Caudate nucleus (tissue), 63 donors: ENCODE measurements at places on chromosomes 3 and 15.

DNA sequence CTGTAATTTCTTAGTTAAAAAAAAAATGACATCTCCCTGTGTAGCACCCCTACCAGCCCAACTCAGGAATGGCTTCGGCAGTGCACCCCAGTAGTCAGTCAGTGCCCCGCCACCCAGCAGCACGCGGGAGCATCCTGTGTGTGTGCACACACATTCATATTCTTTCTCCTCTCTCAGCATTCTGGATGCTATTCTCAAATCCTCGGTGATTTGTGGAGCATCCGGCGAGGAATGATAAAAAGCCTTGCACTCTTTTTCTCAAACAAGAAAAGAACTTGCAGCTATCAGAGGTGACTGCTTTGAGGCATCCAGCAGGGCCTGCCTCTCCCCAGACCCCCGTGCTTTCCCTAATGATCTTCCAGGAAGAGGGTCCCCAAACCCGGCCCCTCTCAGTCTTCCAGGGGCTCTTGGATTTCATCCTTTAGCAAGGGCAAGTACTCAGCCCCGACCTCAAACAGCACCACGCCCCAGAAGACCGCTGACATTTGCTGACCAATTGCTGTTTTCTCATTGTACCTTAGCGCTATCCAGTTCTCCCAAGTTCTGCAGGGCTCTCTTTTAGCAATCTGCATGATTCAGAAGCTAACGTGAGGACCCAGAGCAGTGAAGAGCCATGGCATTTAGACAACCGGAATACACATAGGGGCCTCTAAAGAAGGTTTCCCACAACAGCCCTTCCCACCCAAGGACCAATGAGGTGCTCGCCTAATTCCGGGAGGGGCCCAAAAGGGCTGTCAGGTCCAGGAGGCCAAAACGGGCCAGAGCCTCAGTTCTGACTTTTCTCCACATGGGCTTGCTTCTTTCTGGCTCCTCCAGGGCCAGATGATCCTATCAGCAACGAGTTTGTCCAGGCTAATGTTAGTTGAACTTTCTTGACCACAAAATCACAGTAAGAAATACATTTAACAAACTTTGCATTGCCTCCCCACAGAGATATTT is 72.2 kb downstream of the FAM174B start:
- no peak for DNase-seq

DNA sequence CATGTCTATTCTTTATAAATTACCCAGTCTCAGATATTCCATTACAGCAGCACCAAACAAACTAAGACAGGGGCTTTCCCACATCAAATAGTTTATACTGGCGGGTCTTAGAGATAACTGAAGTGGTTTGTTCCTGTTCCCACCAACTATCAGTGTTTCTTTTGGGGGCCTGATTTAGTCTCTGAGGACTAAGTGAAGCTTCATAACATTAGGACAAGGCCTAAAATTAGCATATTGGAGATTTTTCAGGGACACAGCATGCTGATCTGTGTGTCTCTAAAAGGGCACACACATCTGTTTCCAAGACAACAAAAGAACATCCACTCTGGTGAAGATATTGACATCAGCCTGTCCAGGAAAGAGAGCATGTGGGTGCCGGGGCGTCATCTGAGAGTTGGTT is 72.6 kb upstream of the SEMA6D start:
- DNase-seq, result no peak

DNA sequence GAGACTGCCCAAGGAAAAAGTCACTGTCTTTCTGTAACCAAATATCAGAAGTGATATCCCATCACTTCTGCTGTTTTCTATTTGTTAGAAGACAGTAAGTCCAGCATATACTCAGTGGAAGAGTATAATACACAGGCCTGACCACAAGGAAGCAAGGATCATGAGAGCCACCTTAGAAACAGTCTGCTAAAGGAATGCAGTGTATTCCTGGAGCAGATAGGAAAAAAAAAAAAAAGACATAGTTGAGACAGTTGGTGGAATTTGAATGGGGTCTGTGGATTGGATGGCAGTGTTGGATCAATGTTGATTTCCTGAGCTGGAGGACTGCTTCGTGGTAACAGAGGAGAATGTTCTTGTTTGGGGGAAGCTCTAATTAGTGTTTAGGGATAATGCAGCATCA is 26.5 kb upstream of the FBXL2 start:
- no peak for DNase-seq

DNA sequence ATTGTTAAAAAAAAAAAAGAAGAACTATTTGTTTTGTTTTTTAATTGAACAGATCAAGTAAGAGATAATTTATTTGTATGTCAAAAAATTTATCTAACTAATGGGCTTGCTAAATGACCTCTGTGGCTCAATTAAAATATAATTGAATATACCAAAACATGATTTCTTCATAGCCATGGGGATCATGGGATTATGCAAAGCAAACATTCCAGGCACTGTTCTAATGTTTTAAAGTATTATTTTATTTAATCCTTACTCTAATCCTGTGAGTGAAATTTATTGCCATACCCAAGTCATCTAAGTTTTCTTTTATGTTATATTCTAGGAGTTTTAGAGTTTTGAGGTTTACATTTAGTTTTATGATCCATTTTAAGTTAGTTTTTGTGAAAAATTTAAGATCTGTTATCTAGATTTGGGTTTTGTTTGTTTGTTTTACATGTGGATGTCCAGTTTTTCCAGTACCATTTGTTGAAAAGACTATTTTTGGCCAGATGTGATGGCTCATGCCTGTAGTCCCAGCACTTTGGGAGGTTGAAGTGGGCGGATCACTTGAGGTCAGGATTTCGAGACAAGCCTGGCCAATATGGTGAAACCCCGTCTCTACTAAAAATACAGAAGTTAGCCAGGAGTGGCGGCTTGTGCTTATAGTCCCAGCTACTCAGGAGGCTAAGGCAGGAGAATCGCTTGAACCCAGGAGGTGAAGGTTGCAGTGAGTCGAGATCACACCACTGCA is 52.3 kb upstream of the CNOT10 start:
- DNase-seq, result no peak

DNA sequence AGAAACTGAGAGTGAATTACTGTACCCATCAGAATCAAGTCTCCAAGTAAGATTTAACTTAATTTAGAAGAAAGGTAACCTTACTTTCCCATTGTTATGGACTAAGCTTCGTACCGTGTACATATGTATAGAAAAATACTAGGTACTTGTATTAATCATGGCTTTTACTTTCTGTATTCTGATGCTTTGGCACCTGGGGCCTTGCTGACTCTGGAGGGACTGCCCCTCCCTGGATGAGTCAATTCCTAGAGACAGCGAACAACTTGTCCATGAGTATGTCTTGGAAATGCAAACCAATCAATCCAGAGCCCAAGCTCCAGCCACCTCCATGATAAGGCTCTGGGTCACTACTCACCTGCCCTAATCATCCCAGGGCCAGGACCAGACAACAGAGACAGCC is 50.0 kb upstream of the DGKG start:
- DNase-seq, result no peak

GRCh38 chr3:99249627-99250026 is 348.1 kb upstream of the DCBLD2 start:
- no peak for DNase-seq

DNA sequence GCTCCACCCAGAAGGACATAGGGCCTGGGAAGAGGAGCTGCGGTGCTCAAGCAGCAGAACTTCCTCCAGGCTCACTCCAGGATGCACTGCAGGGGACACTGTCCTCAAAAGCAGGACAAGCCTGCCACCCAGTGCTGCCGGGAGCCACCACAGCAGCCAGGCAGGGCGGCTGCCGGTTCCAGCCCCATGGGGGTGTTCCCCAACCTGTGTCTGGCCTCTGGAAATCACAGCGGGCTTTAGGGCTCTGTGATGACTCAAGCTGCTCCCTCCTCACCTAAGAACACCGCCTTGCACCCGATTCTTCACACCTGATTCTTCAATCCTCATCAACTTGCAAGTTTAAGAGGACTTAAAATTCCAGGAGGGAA is 71.9 kb upstream of the SLC6A11 start:
- DNase-seq, result no peak

- no peak for DNase-seq
Measured at GRCh38 chr3:19994796-19995195, 17.3 kb downstream of the PP2D1 start.

GRCh38 chr3:57977818-57978235 is 30.4 kb upstream of the FLNB start:
- DNase-seq, result no peak

DNA sequence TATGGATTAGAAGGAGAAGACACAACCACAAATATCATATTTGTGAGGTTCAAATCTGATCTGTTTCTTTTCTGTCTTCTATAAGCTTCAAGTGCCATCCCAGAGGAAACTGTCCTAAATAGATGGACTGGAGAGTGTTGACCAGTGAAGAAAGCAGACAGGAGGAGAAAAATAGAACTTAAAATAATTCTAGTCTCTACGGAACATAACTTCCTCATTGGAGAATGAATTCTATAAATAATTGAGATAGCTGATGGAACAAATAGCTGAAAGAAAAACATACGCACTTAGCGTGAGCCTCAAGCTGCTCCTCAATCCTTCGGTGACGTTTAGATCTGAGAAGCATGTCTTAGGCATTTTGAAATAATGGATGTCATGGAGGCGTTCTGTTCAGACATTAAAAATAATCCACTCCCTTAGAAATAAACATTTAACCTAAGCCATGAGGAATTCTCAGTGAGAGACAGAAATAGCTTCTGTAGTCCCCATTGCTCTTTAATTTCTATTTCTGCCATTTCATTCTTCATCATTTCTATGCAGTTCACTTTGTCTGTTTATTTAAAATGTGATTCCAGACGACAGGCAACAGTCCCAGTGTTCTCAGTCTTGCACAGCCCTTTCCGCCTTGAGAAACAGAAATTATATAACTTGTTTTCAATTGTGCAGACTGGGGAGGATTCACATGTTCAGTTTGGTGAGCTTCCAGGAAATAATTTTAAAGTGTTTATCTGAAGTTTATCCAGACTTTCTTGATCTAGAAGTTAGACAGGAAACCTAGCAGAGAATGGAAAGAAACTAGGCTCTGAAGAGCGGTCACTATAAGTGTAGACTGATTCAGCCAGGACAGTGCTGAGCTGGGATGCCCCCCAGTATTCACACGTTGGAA is 97.3 kb downstream of the NR1D2 start:
- DNase-seq, result no peak

DNA sequence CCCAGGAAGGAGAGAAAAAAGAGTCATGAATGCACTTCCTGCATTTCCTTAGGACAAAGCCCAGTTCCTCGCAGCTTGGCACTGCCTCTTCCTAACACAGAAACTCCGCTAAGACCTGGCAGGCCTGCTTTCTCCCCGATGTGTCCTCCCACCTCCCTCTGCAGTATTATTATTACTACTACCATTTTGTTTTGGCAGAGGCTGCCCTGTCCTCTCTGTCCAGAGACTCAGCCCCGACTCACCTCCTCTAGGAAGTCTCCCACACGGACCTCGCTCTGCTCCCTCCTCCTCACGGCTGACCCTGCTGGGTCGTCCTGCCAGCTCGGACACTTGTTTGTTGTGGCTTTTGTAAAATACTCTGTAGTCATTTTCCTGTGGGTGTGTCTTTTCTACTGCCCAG is 107.2 kb upstream of the HACD2 start:
- no peak for DNase-seq

DNA sequence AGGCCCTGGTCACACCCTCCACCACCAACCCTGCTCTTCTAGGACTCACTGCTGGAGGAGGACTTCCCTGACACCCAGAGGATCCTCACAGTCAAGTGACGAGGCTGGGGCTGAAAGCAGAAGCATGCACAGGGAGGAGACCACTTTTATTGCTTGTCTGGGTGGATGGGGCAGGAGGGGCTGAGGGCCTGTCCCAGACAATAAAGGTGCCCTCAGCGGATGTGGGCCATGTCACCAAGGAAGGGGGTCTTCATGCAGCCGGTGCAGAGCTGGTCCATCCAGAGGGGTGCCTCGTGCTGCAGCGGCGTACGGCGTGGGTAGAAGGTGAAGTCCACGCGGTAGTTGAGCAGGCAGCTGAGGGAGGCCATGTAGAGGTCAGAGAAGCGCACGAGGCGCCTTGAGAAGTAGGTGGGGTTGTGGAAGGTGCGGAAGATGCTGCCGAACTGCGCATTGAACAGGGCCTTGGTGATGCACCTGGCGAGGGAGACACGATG is 9.4 kb downstream of the NT5DC2 start:
- no peak for DNase-seq

DNA sequence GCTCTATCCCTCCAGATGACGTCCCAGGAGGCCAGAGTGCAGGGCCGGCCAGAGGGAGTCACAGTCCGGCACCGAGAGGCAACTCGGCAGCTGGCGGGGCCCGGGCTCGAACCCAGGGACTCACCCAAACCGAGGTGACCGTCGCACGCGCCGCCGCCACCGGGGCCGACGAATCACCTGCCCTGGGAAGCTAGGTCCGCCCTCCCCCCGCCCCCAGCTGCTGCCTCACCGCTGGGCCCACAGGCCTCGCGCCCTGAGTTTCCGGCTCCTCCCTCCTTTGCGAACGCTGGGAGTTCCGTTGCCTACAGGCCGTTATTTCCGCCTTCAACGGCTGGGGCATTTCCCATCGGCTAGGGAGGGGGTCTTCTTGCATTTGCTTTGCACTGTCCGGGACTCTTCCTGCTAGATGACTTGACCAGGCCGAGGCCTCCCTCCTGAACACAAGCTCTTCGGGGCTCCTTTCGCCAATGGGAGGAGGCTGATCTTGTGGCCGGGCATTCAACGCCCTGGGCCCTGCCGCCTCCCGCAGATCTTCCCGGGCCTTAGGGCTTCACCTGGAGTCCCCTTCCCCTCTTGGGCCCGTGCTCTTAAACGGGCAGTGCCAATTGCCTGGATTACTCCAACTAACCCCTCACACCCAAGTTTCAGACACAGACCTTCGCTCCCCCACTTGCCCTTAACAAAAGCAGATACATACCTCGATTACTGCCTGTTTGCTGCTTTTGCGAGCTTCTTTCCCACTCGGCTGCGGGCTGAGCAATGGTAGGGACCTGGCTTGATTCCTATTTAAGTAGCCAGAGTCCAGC is at the start of gene SNUPN:
Gene SNUPN, minus strand, starts transcription at position 184 of the 806 bp plus-strand sequence. CDS start 4,674 bp downstream, outside the sequence.
- DNase-seq, result peak; percentile 86

- no peak for DNase-seq
Measured at GRCh38 chr3:126208182-126208581, 27.8 kb upstream of the ALDH1L1 start.

- no peak for DNase-seq
Measured at GRCh38 chr15:89319678-89320077, 14.9 kb downstream of the POLG start.

DNA sequence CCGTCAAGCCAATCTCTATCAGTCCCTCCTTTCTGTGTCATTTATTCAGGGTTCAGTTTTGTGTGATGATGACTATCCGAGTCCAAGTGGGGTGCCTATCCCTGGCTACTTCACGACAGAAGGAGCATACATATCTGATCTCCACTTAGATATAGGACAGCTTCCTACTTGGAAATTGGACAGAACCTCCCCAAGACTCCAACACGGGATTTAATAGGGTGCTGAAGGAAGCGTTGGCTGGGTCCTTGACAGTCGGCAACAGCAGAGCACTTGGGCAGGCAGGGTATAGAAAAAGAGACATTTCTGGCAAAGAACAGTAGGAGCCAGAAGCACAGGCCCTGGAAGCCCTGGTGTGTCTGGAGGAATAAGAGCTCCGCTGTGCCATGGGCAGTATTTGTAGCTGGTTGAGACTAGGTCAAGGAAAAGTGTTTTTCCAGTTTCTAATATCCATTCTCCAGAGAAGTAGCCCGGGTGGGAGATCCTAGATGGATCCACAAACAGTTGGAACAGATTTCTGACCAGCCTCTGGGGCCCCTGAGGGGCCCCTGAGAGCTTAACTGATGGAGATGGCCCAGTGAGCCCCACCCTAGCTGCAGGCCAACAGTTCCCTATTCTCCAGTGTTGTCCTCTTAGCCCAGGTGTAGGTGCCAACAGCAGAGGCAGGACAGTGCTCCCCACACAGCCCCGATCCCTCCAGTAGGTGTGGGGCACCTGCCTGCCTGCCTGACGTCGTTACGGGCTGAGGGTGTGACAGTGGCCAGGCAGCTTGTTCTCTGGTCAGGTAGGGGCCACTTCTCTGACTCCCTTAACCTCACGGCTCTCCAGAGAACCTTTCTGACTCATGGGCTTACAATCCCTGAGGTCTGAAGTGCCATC is 130.8 kb downstream of the CHCHD6 start:
- no peak for DNase-seq
